CD4-positive, alpha-beta T cell treated with Interleukin-21 for 1 hour (primary cell): ENCODE measurements at places on chromosomes 1 and 21.
A peak's percentile ranks its signal among the peaks of the same experiment; 100 is the strongest.

- DNase-seq: no peak
Observed at GRCh38 chr1:215932558-215932957, 365.5 kb downstream of the KCTD3 start.

- no peak for DNase-seq
Observed at GRCh38 chr21:28522014-28522799, 470.5 kb downstream of the LTN1 start.

DNA sequence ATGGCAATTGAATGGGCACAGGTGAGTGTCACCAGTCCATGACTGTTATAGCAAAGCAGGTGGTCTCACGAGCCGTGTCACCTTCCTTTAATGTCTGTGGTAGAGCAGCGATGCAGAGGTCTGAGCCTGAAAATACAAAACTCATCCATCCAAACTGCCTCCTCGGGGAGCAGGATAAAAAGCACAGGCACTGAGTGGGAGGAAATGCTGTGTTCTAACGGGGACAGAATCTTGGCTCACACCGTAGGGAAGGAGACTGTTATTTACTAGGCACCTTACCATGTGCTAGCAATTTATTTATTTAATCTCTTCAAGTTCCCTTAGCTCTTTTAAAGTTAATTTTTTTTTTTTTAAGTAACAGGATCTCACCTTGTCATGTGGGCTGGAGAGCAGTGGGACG lies 1.2 kb downstream of the ASCL5 start:
- DNase-seq: no peak

- DNase-seq: no peak
Observed at GRCh38 chr1:69693921-69694675, 126.4 kb downstream of the LRRC7 start.

DNA sequence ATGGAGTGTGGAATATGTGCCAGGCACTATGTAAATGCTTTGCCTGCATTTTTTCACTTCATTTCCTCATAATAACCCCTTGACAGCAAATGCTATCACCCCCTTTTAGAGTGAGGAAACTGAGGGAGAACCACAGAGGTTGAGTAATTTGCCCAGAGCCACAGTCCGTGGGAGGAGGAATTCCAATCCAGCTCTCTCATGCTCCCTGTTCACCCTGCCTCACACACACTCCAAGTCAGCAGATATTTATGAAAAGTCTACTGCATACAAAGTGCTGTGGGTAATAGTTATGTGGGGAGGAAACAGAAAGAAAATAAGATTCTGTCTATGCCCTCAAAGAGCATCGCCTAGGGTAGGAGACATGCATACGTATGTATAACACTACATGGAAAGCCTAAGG lies 30.9 kb upstream of the RBM15 start:
- no peak for DNase-seq

DNA sequence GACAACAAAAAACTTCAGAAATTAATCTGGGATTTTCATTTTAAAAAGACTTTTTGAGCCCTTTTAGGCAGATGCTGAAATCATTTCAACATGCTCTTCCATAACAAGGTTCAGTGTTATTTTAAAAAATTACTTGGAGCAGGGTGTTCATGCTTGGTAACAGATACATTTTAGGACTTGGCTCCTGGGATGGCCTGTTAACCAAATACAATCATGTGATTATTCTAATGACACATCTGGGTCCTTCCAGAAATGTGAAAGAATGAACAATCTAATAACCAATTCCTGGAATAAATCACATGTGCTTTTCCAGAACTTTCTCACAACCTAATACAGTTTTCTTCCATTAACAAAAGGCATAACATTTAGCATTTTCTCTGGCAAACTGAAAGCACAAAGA lies 379.8 kb upstream of the RUNX1 start:
- no peak for DNase-seq

DNA sequence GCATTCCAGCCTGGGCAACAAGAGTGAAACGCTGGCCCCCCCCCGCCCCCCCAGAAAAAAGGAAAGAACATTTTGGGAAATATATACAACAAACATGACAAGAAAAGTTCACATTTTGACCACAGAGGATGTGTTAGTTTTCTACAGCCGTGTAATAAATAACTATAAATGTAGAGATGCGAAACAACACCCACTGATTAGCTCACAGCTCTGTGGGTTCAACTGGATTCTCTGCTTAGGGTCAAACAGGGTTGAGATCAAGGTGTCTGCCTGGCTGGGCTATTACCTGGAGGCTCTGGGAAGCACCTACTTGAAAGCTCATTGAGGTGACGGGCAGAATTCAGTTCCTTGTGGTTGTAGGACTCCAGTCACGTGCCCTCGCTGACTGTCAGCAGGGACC lies 11.1 kb upstream of the VPS26C start:
- no peak for DNase-seq

- DNase-seq: peak; percentile 65
Observed at GRCh38 chr1:229342656-229343569, at the start of gene CCSAP. CCSAP (minus strand) TSS chr1:229343047; CDS start chr1:229342465, 582 bp downstream.
